ENCODE measurements at places on chromosomes 6 and 20. TPM values are rescaled to one million over a fixed set of nuclear protein-coding genes. Genes with fewer than 3 reads are reported as not detected.

MEI4 gene
- total RNA-seq, result not detected

EYS gene
- not detected for total RNA-seq

HNF4A gene
- not detected for total RNA-seq

DLL1 gene
- not detected for total RNA-seq

GRCh38 chr6:90080876-90081481 lies 186.7 kb downstream of the GJA10 start:
- DNase-seq, result peak; percentile 76
- peaks cover 96% of the 10 kb centered on the region for H3K4me1 ChIP-seq
- H3K36me3 ChIP-seq, result peaks cover 46% of the 10 kb centered on the region
- H3K27ac ChIP-seq, result peak overlapping the region; percentile 95
- H3K4me3 ChIP-seq, result peak overlapping the region; percentile 88

DNA sequence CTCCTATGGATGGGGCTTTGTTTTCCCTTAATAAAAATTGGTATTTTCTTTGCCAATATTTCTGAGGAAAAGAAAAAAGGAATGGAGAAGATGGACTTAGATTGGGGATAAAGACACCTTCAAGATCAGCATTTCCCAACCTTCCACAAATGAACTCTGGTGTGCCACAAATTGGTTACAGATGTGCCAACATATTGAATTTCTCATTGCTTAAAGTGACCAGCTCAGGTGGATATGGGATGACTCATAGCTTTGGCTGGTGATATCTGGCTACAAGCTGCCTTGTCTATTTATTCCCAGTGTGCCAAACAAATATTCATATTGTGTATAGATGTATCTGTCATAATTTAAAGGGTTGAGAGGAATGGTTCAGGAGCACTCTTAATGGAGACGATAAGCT lies 32.5 kb downstream of the THEMIS start:
- H3K27me3 ChIP-seq, result no peaks in the 10 kb centered on the region
- peaks cover 44% of the 10 kb centered on the region for H3K4me1 ChIP-seq
- H3K27ac ChIP-seq, result no peak overlapping the region
- peaks cover 59% of the 10 kb centered on the region for H3K36me3 ChIP-seq
- no peak overlapping the region for H3K4me3 ChIP-seq
- DNase-seq, result no peak

GRCh38 chr6:38937839-38938613 lies 110.6 kb upstream of the GLP1R start:
- DNase-seq, result no peak
- H3K36me3 ChIP-seq, result no peaks in the 10 kb centered on the region
- peaks cover 10% of the 10 kb centered on the region for H3K27me3 ChIP-seq
- H3K27ac ChIP-seq, result no peak overlapping the region
- H3K4me1 ChIP-seq, result no peaks in the 10 kb centered on the region
- H3K4me3 ChIP-seq, result no peak overlapping the region

SDC4 gene
- total RNA-seq, result 222 TPM

GRCh38 chr6:159278626-159279025 lies 109.4 kb downstream of the FNDC1 start:
- no peak overlapping the region for H3K4me3 ChIP-seq
- H3K4me1 ChIP-seq, result no peaks in the 10 kb centered on the region
- DNase-seq, result no peak
- no peak overlapping the region for H3K27ac ChIP-seq
- H3K27me3 ChIP-seq, result no peaks in the 10 kb centered on the region

NKAIN2 gene
- not detected for total RNA-seq

GRCh38 chr20:35903843-35904242 lies 50.5 kb downstream of the SCAND1 start:
- no peak overlapping the region for H3K27ac ChIP-seq
- peaks cover 26% of the 10 kb centered on the region for H3K36me3 ChIP-seq
- no peak for DNase-seq
- peaks cover 7% of the 10 kb centered on the region for H3K4me1 ChIP-seq

GRCh38 chr6:135012764-135013163 lies 41.9 kb downstream of the HBS1L start:
- peak overlapping the region; percentile 85 for H3K27ac ChIP-seq
- H3K27me3 ChIP-seq, result no peaks in the 10 kb centered on the region
- peaks cover 34% of the 10 kb centered on the region for H3K36me3 ChIP-seq

DNA sequence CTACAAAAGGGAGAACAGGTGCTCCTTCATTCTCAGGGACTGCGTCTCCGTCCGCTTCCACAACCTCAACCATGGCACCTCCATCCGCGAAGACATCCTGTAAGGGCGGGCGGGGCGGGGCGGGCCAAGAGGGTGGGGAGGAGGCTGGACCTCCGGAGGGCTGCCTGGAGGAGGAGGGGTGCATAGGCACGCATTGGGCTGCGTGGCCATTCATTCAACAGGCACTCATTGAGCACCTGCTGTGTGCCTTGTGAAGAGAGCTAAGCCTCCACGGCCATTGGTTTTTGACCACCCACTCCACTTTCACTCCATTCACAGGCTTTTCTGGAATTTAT lies 435 bp downstream of the ZSWIM3 start:
- peak overlapping the region; percentile 98 for H3K27ac ChIP-seq
- peaks cover 33% of the 10 kb centered on the region for H3K4me1 ChIP-seq
- H3K4me3 ChIP-seq, result peak overlapping the region; percentile 97

NT5E gene
- 12.5 TPM for total RNA-seq

GRCh38 chr6:63487103-63487813 lies 85.0 kb upstream of the LOC128125822 start:
- DNase-seq, result no peak
- no peak overlapping the region for H3K4me3 ChIP-seq
- peaks cover 3% of the 10 kb centered on the region for H3K27me3 ChIP-seq
- H3K36me3 ChIP-seq, result no peaks in the 10 kb centered on the region
- H3K4me1 ChIP-seq, result no peaks in the 10 kb centered on the region

Measured in activated T-helper 1 cell treated with anti-CD3 and anti-CD28 coated beads, Interleukin-12 subunit alpha, Interleukin-12 subunit beta, Interleukin-2, Interleukin-4 antibody, amounts not matched to agents 30 ng/mL and 10 ng/mL and 1 ng/mL, durations not matched to agents 14 hours and 24 hours and 36 hours (primary cell).